NCI-H2171 (cell line): ENCODE measurements at places on chromosomes 2 and 18.
A peak's percentile ranks its signal among the peaks of the same experiment; 100 is the strongest.

DNA sequence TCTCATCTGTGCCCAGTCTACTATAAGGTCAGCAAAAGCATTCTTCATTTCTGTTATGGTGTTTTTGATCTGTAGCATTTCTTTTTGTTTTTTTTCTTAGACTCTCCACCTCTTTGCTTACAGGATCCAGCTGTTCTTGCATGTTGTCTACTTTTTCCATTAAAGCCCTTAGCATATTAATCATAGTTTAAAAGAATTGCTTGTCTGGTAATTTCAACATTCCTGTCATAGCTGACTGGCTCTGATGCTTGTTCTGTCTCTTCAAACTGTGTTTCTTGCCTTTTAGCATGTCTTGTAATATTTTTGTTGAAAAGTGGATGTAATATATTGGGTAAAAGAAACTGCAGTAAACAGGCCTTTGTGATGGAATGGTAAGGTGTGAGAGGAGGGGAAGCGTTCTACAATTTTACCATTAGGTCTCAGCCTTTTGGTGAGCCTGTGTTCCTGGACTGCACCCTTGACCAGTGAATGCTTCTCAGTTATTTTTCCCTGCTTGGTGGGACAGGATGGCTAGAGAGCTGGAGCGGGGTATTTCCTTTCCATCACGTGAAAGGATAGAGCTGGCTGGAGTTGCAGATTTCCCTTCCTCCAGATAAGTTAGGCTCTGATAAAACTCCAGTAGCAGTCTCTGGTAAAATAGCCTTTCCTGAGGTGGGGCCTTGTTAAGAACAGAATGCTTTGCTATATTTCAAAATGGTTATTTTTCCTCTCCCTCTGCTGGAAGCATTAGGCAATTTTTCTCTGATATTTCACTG, 65.4 kb downstream of the PLA2R1 start:
- DNase-seq: no peak

DNA sequence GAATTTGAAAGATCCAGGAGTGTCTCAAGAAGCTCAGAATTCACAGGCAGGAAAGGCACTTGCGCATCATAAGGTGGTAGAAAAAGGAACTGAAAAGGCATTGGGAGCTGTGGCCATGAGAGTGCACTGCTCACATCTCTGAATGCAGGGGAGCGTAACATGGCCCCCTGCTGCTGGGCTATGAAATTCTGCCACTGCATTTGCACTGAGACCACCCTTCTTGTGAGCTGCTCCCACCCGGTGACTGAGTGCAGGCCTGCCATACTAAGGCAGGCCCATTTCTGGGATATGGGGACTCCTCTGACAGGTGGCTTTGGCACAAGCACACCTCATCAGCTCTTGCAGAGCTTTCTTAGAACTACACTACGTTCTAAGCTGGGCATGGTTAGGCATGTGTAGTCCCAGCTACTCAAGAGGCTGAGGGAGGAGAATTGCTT, 25.3 kb upstream of the STARD7 start:
- DNase-seq: no peak

DNA sequence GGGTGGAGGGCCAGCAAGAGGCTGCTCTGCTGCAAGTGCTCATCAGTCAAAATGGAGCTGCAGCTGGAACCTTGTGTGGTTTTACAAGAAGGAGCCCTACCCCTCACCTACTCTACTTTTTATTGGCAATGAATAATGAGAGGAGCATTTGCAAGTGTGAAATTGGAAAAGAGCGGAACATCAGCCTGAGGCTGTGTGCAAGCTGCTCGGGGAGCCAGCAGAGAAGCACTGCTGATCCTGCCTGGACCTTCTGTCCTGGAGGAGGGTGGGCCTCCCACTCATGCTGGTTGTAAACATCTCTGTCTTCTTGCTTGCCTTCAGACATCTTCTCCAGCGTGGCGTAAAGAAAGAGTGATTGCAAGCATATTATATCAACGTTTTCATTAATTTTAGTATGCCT, 256.2 kb downstream of the DLGAP1 start:
- DNase-seq: no peak

DNA sequence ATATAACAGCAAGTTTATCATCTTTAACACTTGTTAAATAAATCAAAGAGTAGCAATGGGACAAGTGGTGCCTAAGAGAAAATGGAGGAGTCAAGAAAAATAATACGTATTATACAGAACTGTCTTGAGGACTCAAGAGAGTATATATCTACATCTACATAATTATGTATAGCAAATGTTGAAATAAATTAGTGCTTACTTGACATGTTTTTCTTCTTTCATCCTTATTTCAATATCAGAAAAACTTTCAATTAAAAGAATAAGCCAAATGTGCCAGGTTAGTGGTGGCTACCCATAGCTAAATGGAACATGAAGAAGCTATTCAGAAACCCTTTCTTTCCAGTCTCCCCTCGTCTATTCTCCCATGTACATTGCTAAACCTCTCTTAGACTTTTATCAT, 267.3 kb upstream of the SPOPL start:
- no peak for DNase-seq

DNA sequence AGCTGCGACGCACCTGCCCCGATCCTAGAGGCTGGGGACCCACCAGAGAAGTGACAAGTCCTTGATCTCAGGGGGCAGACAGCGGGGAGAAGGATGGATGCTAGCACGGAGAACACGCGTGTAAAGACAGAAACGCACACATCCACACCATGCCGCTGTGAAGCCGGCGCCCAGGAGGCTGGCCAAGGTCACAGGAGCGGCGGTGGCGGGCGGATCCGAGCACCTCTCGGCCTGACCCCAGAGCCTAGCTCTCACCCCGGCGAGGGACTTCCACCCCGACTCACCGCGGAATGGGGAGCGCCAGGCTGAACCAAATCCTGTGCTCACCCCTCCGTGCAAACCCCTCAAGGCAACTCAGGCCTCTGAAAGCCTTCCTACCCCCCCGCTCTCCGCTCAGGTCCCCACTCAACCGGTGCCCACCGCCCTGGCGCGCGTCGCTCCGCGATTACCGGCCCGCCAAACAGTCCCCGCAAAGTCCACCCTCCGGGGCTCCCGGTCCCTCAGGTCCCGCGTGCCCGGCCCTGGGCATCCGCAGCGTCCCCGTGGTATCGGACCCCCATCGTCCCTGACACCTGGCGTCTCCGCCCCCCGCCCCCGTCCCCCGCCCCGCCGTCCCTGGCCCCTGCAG, 460 bp upstream of the LRRFIP1 start:
- DNase-seq: no peak

- DNase-seq: no peak
These were observed 61.1 kb upstream of the UGP2 start for GRCh38 chr2:63780518-63781155.

DNA sequence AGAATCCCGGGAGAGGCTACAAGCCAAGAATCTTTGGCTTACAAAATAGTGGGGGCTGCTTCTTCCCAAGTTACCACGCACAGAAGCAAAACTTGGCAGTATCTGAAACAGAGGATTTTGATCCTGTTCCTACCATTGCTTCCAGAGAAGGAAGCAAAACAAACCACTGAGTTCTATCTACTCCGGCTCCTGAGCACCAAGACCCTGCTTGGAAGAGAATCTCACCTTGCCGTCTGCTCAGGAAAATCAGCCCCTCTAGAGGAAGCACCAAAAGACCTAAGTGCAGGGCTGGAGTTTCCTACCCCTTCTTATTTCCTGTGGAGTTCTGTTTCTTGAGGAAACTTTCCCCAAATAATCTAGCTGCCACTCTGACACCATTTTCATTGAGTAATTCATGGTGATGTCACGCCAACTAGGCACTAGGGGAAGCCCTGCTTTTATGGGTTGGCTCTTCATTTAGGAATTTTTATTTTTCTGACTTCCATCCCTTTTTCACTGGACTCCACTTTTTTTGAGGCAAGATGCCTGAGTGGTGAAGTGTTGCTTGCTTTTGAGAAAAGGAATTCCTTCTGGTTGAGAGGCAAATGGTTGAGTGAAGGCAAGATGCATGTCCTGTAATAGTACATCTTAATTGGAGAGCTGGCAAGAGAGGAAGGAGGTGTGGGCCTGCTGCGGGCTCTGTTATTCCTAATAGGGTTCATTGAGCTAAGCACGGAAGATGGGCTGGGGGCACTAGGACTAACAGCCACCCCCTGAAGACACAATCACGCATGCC, 36.8 kb upstream of the EML4 start:
- no peak for DNase-seq

DNA sequence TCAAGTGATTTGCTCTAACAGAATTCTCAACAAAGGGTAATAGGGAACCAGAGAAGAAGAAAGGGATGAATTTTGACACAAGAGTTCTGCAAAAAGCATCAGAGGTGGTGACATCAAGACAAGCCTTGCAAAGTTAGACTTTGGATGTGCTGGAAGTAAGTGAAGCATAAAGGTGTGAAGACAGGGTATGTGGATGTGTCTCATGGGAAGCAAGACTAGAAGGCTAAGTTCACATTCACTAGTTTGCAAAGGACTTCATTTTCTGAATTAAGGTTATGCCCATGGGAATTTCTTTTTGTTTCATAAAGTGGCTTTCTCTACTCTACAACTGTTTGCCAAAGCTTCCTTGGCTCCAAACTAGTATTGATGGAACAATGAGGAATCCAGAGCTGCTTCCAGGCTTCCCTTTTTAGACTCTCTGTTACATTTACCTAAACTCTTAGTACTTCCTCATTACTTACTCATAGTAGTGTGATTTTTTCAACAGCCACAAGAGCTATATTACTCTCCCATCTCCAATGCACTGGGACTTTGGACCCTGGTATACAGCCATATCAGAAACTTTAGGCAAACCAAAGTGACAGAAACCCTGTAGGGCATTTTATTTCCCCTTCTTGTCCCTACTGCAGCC, 21.1 kb upstream of the IHH start:
- no peak for DNase-seq

DNA sequence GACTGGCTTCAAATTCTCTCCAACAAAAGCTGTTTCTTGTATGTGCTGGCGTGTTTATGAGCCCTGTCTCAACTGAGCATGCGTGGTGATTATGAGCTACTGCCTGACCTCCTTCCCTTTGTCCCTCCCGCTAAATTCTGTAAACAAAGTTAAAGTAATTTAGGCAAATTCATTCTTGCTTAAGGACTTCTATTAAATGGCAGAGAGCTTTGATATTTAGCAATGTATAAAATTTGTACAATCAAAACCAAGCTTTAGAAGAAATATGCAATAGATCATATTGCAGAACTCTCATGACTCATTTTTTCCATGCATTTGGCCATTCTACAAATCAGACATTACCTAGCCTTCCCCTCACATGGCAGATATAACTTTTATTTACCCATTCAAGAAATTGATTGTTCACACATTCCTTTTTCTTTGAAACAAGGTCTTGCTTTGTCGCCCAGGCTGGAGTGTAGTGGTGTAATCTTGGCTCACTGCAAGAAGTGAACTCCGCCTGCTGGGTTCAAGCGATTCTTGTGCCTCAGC, 18.2 kb downstream of the IGFBP2 start:
- no peak for DNase-seq

- no peak for DNase-seq
These were observed 22.9 kb downstream of the SH3BP4 start for GRCh38 chr2:234974501-234975385.

DNA sequence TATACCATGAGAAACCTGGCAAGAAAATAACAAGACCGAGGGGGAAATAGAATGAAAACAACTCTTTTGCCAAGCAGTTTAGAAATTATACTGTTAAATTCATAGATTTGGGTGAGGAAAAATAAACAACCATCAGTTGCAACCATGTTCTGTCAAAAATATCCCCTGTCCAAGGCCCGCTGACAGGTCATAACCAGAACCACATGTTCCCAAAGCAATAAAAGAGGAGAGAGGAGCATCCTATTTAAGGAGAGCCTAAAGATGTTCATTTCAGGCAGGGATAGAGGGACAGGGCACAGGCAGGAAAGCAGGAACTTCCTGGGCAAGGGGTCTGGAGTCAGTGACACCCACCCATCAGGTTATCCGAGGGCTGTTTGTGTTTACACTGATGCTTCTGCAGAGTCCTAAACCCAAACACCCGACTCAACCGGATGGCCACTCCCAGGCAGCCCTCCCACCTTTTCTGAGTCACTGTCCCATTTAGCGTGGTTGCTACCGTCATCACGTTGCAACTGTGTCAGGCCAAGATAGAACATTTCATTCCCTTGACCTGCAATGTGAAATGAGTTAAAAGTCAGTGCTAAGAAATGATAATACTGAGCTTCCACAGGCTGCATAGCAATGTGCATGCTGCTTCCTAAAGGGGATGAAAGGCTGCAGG, 468.3 kb upstream of the RAB12 start:
- no peak for DNase-seq

- no peak for DNase-seq
These were observed 6.7 kb downstream of the SERPINB2 start for GRCh38 chr18:63894106-63894772.

DNA sequence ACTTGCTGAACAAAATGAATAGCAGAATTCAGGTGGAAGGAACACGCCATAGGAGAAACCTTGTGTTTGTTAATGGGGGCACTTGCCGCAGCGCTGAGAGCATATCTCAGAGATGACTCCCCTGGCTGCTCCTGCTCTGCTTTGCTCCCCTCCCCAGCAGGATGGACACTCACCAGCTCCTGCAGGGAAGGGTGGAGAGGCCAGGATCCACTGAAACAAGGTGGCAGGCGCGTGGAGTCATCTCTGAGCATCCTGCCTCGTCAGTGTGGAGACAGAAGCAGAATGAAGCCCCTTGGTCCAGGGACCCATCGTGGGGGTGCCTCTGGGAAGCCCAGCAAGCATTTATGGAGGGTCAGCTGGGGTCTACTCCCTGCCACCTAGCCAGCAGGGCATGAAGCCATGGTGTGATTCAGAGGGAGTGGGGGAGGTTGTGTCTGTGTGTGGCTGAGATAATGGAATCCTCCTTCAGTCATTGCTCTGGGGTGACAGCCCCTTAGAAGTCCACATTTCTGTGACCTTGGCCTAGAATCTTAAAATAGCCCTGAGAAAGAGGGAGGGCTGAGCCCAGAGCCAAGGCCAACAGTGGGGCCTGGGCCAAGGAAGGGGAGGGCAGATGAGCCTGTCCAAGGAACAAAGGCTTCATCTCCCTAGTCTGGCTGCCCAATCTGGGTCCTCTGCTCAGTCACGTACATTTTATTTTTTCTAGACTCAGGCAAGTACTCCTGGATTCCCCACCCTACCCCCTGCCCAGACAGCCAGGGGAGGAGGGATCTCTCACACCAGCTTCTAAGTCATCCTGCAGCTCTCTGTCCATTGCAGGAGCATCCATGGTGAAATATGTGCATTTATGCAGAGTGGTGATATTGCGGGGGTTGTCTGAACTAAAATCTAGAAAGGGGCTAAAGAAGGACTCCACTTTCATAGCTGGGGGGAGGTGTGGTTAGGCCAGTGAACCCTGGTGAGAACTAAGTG, 215.4 kb downstream of the ZBTB7C start:
- DNase-seq: no peak

DNA sequence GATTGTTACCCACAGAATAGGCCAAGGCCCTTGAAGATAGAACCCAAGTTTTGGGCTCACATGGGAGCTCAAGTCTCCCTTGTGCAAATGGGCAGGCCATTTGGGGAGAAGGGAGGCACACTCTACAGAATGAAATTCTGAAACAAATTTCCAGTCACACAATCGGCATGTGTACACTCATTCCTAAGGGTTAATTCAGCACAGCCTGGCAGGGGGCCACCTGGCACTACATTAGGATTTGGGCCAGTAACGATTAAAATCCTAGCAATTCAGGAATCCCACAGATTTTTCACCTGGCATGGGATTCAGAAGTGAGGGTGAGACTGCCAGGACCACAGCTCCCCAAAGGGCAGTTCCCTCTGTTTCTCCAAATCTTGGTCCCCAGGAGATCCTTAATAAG, 46.4 kb downstream of the BMP10 start:
- no peak for DNase-seq

- DNase-seq: no peak
These were observed 369.6 kb downstream of the FBXO15 start for GRCh38 chr18:73778032-73778359.

GRCh38 chr2:178909507-178909906, 102.3 kb upstream of the TTN start:
- no peak for DNase-seq

- peak; percentile 5 for DNase-seq
These were observed 23.8 kb downstream of the ANKAR start for GRCh38 chr2:189698020-189698887.
